ENCODE measurements at places on chromosomes 12 and 14.
A peak's percentile ranks its signal among the peaks of the same experiment; 100 is the strongest.

GRCh38 chr12:111978545-111978944 lies 34.4 kb downstream of the TMEM116 start:
- no peak for DNase-seq

DNA sequence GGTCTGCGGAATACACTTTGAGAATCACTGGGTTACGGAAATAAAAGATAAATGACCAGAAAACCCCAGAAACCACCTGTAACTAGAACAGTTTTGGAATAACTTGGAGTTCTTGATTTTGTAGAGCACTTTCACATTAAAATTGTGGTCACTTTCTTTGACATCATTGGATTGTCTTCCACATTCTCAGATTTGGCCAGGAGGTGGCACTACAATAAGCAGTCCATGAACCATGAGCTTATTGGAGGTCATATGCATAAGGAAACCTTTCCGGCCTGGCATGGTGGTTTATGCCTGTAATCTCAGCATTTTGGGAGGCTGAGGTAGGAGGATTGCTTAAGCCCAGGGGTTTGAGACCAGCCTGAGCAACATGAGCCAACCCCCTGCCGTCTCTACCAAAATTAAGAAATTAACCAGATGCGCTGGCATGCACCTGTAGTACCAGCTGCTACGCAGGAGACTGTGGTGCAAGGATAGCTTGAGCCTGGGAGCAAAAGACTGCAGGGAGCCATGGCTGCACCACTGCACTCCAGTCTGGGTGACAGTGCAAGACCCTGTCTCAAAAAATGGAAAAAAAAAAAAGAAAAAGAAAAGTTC lies 107.7 kb upstream of the CAND1 start:
- peak; percentile 6 for DNase-seq

DNA sequence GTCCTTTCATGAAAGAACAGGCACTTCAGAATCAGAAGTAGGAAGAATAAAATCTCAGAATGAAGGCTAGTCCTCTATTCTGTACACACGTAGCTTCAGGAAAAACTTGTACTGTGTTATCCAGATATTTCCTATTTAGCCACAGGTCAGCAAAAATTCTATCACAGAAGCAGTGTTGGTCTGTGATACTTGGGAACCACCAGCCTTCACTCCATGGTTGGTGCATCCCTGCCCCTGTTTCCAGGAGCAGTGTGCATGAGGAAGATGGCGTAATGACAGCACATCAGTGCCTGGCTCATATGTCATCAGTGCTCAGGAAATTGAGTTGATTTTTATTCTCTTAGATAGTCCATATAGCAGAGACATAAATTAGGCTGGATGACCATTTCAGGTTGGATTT lies 87.7 kb downstream of the SAMD4A start:
- no peak for DNase-seq

DNA sequence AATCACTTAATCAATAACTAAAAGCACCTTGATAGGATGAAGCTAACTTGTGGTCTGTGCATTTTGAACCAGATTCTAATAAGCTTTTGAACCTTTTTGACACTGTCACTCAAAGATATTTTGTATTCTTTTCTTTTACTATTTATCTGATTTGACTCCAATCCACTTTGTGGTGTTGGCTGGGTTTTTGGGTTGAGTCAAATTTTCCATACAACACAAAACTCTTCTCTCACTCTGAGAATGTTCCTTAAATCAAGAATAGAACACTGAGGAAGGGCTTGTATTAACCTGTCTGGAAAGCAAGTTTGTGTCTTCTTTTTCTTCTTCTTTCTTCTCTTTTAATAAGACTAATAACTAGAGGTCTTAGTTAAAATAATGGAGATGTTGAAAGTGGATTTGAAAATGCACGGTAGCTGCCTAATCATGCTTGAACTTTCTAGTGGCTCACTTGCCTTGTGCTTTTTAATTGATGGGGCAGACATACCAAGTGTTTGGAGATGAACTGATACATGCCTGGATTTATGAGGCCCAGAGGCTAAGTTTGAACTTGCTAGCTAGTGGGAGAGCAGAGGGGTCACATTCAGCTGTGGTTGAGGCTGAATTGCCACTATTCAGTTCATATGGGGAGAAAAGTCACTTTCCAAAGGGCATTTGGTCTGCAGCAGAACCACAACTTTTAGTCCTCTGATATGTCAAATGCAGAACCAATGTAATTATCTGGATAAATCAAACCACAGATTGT lies 93.5 kb upstream of the PTHLH start:
- no peak for DNase-seq

GRCh38 chr14:58107947-58108552 lies 44.0 kb downstream of the ARMH4 start:
- DNase-seq = peak; percentile 46

DNA sequence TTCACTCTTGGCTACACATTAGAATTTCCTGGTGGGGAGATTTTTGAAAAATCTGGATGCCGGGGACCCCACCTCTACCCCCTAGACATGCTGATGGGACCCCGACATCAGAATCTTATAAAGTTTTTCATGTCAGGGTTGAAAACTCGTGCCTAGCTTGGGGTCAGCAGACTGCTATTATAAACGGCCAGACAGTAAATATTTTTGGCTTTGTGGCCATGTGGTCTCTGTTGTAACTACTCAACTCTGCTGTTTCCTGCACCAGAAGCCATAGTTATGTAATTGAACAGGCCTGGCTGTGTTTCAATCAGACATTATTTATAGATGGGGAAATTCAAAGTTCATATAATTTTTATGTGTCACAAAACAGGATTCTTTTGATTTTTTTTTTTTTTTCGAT lies 41.6 kb downstream of the ACACB start:
- no peak for DNase-seq

- no peak for DNase-seq
Observed at GRCh38 chr12:20140751-20141150, 227.6 kb upstream of the PDE3A start.

DNA sequence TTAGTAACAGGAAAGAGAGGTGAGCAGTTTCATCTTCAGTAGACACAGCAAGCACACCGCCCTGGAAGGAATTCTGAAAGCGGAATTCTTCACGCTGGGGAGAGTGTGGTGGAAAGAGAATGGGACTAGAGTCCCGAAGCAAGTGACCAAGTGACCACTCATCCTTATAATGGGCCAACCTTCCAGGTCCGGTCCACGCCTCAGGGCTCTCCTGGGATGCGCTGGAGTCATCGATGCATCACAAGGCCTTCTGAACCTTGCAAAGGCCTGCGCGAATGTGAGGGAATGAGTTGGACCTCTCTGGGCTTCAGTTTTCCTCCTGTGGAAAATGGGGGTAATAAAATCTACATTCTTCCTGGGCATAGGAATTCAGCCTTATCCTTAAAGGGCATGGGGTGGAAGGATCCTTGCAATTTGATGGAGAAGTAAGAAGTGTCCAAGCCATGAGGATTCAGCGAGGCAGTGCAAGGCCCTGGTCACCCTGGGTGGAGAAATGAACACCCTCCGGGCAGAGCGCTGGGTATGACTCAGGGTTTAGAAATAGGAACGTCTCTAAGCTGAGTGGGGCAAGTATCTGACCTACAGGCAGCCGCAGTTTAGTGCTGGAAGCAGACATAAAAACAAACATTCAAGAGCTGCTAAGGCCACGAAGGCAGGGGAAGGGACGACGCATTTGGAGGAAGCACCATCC lies 97.7 kb downstream of the SETD3 start:
- no peak for DNase-seq

- no peak for DNase-seq
Observed at GRCh38 chr14:96953087-96953874, 156.1 kb downstream of the VRK1 start.

DNA sequence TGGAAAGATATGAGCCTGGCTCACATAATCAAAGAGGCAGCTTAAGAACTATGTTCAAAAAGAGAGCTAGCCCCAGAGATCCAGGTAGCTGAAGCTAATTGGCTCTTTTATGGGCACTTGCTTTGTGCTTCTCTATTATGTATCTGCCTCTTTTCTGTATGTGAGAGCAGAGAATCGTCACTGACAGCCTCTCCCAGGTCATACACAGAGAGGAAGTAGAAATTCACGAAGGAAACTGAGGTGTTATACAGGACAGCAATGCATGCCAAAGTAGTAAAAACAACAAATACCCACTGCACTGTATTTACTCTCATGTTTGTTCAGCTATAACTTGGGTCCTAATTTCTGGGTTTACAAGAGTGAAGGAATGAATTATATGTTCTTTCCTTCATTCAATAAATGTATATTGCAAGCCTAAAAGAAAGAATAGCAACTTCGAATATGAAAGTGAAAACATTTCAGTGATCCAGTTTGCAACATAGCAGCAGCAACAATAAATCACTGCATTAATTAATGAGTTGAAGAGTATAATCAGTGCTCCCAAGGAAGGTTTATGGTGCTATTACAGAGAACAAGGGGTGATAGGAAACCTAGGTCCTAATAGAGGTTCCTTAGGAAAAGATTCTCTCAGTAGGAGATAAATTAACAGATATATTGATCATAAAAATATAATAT lies 47.1 kb upstream of the ATXN7L3B start:
- no peak for DNase-seq

DNA sequence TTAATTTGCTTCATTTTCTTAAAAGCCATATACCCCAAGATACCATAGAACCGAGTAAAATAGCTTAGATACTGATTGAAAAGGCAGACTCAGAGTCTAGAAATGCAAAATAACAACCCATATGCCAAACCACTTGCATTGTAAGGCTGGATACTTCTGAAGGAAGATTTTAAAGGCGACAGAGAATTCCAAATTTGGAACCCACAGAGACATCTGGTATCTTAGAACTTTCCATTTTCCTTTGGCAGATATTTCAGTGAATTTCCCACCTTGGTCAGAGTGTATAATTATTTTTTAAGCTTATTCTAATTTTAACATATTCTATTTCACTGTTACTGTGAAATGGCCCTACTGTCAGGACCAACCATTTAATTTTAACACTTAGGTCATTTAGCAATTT lies 186.4 kb upstream of the E2F7 start:
- DNase-seq = no peak

GRCh38 chr12:92987846-92988621 lies 58.9 kb upstream of the EEA1 start:
- DNase-seq = peak; percentile 13

- DNase-seq = no peak
Observed at GRCh38 chr12:116982791-116983411, 72.2 kb downstream of the FBXW8 start.

- peak; percentile 96 for DNase-seq
Observed at GRCh38 chr12:53213348-53213747, 6.3 kb upstream of the ITGB7 start.

DNA sequence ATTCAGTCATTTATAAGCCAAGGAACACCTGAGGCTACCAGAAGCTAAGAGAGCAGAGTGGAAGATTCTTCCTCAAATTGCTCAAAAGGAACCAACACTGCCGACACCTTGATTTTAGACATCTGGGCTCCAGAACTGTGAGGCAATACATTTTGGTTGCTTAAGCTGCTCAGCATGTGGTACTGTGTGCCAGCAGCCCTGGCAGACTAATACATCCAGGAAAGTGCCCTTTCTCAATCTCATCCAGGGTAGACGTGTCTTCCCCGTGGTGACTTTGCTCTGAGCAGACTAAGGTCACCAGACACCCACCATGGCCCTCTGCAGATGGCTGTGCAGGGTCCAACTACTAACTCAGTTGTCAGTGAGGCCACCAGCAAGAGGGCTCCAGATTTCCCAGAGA lies 122.8 kb downstream of the VRK1 start:
- no peak for DNase-seq

All from H7 (cell line).